ENCODE measurements at places on chromosomes 13 and 19.
A peak's percentile ranks its signal among the peaks of the same experiment; 100 is the strongest.

- no peak for DNase-seq
These were observed 548.7 kb downstream of the PCDH9 start for GRCh38 chr13:66681403-66681802.

- no peak for DNase-seq
These were observed 6.4 kb upstream of the EPHX3 start for GRCh38 chr19:15238639-15239155.

GRCh38 chr19:14072535-14073260 is at the start of gene MISP3:
Gene MISP3 (plus strand): TSS chr19:14072786. CDS start chr19:14073310, 524 bp downstream.
- DNase-seq, result peak; percentile 87

DNA sequence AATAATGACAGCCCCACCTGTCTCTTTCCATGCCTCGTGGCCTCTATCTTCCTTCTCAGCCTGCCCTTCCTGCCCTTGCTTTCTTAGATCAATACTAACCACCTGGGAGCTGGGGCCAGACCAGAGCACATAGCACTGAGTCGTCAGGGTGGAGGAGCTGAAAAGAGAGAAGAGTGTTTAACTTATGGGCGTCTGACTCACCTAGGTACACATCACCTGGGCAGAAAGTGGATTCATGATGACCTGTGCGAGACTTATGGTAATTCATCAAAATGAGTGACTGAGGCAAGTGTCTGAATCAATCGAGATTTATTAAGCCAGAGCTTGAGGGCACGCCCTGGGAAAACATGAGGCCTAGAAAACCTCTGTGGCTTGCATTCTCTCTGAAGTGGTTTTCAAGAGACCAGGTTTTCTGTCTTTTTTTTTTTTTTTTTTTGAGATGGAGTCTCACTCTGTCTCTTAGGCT is 19.2 kb downstream of the CEACAM6 start:
- no peak for DNase-seq

- DNase-seq, result no peak
These were observed 98.6 kb downstream of the RBM26 start for GRCh38 chr13:79307433-79307861.

DNA sequence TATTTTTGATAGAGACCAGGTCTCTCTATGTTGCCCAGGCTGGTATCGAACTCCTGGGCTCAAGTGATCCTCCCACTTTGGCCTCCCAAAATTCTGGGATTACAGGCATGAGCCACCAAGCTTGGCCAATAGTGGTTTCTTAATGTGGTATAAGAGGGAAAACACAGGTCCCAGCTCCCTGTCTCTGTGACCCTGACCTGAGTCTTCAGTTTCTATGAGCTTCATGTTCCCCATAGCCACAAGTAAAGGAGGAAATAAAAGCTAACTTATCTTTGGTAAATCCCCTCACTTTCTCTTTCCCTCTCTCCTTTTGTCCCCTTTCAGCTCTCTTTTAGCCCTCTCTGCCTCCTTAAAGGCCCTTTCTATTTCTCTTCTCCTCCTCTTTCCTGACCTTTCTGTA is 50.3 kb downstream of the ABCC4 start:
- no peak for DNase-seq

DNA sequence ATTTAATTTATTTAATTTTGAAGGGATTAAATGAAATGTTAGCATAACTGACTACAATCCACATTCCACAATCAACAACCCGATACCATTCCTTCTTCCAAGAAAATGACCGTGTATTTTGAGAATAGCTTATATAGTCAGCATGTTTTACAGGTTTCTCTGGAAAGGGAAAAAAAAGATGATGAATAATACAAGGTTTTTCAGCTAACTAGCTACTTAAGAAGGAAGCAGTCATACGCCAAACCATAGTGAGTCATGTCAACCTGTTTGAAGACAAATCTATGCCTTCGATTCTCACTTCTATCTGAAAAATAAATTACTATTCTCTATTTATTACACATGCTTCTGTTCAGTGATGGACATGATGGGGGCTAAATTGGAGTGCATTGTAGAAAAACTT is 258.6 kb downstream of the EFNB2 start:
- no peak for DNase-seq

GRCh38 chr13:48249018-48249417 is 16.0 kb downstream of the ITM2B start:
- no peak for DNase-seq

DNA sequence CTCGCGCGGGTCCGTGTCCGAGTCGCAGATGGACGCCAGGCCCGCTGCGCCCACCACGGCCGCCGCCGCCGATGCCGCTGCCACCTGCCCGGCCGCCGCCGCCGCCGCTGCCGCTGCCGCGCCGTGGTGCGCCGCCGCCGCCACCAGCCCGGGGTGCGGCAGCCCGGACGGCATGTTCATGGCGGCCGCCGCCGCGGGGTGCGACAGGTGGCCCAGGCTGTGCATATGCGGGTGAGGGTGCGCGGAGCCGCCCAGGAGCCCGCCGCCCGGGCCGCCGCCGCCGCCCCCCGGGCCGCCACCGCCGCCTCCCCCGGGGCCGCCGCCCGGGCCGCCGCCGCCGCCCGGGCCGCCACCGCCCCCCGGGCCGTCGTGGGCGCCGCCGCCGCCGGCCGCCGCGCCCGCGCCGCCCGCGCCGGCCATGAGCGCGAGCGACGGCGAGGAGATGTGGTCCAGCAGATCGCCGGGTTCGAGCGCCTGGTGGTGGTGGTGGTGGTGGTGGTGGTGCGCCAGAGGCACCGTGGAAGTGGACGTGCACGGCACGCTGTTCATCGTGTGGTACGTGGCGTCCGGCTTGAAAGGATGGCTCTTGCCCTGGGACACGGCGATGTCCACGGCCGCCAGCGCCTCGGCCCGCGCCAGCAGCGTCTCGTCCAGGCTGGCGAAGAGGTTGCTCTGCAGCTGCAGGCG is 1.3 kb downstream of the POU4F1 start:
- DNase-seq, result no peak

DNA sequence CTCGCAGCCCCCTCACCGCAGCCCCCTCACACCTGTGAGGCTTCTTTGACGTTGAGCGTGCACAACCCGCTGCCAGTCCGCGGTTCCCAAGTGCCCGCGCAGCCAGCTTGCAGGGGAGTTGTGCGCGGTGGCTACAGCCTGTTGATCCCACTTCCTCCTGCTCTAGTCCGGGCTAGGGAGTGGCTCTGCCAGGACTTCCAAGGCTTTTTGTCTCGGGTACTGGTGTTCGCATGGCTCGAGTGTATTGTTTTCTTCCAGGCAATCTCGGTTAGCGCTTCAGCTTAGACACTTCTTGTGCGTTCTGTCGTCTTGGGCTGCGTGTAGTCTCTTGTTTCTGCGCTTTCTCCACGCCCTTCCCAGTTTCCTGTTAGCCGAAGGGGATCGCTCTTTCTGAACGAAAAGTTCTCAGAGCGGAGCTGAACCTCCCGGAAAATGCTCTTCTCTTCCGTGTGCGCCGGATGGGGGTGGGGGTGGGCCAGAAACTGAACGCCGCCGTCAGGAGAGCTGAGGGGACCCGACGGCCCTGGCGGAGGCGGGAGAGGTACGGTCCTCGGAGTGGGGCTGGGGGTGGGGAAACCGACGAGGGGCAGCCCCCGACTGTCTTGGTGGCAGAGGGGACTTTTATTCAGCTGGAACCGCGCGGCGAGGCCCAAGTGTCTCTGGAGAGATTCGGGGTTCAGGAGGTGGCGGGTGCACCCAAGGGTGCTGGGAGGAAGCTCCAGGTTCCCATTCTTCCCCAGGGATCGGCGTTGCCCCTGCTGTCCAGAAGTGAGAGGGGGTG is 697 bp upstream of the DGKH start:
- peak; percentile 63 for DNase-seq

DNA sequence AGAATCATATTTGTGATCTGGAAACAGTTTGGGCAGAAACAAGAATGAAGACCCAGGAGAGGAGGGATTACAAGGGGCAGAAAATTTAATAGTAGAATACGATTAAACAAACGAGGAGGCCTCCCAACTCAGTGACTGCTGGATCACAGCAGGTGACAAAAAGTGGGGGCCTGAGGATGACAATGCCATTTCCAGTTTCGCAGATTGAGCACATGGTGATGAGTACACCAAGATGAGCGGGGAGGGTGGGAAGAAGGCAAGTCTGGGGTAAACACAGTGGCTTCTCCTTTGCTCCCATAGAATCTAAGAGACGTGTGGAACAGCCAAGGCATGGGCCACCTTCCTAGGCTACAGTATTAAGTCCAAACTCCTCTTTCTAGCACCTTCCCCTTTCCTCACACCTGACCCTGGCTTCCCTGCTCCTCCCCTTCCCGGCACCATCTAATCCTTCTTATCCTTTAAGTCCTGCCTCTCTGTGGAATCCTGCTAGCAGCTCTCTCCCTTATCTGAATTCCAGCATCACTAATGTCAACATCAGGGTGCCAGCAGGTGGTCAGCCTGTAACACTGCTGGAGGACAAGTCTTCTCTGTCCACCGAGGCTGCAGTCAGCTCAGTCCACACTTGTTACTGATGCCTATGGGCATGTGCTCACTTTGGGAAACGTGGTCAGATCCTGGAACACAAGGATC is 13.5 kb downstream of the ATP7B start:
- DNase-seq, result no peak

DNA sequence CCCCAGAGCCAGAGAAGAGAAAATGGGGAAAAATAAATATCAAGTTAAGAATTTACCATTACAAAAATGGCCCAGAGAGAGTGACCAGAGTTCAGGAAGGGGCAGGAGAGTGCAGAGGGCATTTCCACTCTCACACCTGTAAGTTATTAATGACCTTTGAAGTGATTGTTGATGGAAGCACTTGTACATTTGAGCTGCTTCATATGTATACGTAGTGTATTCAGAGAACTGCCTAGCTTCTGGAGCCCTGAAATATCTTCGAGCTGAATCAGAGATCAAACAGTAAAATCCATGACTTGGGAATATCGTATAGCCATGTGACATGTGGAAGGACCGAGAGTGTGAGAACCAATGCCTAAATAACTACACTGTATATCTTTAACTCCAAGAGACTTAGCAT is 49.2 kb upstream of the PCCA start:
- DNase-seq, result no peak

GRCh38 chr13:44451126-44451525 is 77.5 kb downstream of the SERP2 start:
- DNase-seq, result no peak

GRCh38 chr13:111625526-111626315 is 305.3 kb downstream of the TEX29 start:
- DNase-seq, result no peak

DNA sequence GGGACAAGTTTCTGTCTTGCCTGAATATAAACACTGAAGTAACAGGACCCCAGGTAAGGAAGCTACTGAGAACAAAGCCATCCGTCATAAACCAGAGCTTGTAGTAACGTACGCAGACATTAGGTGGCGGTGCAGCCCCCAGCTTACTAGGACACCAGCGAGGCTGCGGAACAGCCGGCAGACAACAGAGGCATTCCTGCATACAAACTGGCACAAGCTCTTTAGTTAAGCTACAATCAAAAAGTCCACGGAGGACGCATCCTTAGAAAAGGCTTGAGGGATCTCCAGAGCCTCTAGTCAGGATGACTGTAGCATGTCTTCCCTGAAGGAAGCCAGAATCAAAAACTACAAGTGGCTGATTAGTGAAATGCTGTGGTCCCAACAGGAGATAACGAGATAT is 26.2 kb downstream of the ZNF160 start:
- DNase-seq, result peak; percentile 27

- no peak for DNase-seq
These were observed 15.1 kb downstream of the TM9SF2 start for GRCh38 chr13:99516153-99516929.

DNA sequence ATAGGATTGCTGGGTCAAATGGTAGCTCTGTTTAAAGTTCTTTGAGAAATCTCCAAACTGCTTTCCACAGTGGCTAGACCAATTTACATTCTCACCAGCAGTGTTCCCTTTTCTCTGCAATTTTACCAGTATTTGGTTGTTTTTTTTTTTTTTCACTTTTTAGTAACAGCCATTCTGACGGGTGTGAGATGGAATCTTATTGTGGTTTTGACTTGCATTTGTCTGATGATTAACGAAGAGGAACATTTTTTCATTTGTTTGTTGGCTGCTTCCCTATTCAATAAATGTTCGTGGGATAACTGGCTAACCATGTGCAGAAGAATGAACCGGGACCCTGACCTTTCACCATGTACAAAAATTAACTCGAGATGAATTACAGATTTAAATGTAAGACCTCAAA is 31.2 kb downstream of the CYP4F2 start:
- DNase-seq, result no peak

GRCh38 chr13:113611996-113612395 is 27.4 kb downstream of the TFDP1 start:
- DNase-seq, result no peak

GRCh38 chr13:52961256-52961910 is 67.2 kb upstream of the OLFM4 start:
- no peak for DNase-seq

DNA sequence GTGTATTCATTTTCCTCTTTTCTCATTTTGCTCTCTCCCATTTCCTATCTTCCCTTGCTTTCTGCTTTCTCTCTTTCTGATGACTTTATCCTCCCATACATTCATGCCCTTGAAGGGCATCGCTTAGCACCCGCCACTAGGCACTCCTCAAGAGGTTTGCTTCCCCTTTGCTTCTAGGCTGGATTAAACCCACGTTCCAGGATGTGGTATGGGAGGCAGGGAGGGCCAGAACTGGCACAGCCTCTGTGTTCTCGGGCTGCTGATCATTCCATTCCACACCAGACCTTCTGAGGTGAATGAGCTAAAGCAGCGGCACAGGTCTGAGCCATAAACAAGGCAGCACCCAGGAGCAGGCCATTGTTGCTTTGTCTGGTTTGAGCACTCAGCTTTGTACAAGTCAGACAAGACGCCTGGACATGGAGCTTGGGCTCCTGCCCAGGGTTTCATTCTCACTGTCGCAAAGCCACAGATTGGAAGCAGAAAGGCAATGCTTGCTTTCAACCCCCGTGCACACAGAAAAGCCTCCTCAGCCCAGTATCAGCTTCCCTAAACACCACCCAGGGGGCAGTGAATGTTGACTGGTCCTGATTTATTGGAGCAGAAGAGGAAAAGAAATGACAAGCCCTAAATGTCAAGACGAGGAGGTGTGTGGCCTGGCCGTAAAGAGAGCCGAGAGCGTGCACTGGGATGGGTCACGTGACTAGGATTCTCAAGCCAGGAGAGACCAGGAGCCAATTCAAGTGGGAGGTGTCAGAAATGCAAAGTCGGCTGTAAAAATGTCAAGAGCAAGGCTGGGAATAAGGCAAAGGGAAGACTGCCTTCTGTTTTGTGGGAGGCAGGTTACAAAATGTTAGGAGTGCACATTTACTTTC is 218.0 kb upstream of the SERP2 start:
- no peak for DNase-seq

- DNase-seq, result no peak
These were observed 266.3 kb downstream of the DNAJC15 start for GRCh38 chr13:43289470-43290255.

GRCh38 chr13:32041429-32041828 is 9.9 kb downstream of the FRY start:
- no peak for DNase-seq

DNA sequence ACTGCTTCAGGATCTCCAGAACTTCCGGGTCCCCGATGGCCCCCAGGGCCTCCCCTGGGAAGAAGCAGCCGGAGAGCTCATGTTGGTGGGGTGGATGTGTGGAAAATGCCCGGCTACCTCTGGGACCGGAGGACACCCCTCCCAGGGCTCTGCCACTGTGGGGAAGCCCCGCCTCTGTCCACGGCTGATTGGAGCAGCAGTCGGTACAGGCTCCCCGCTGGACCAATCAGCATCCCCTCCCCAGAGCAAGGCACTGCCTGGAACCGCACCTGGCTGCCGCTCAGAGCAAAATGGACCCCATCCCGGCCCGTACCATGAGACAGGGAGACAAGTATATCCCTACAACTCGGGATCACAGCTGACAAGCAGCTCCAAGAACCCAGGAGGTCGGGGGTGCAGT is 6.4 kb downstream of the DOHH start:
- DNase-seq, result no peak

Measured in right lobe of liver (tissue), 6 donors.